ENCODE measurements at places on chromosomes 16 and 17.
A peak's percentile ranks its signal among the peaks of the same experiment; 100 is the strongest.

GRCh38 chr17:79788989-79789942, 7.6 kb downstream of the CBX8 start:
- no peak for DNase-seq

- no peak for DNase-seq
Measured at GRCh38 chr17:68612209-68612922, 11.2 kb upstream of the FAM20A start.

- peak; percentile 31 for DNase-seq
Measured at GRCh38 chr16:85616607-85617321, 3.6 kb downstream of the GSE1 start.

DNA sequence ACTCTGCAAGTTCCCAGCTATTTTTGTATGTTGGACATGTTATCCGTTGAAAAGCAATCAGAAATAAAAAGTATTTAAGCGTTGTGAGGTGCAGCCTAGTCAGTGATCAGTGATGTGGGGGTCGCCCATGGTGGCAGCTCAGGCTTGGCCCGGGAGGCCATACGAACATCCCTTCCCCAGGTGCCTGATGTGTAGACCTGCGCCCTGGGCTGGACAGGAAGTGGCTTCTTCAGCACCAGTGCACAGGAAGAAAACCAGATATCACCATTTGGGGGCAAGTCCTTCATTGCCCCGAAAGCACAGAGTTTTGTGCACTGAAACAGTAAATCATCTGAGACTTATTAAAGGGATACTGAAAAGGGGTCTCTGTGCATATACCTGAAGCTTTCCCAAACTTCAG, 98.9 kb downstream of the SOCS1 start:
- no peak for DNase-seq

GRCh38 chr16:50767197-50767596, 25.3 kb downstream of the CYLD start:
- no peak for DNase-seq

- no peak for DNase-seq
Measured at GRCh38 chr16:89051521-89052166, 42.0 kb upstream of the ACSF3 start.

GRCh38 chr16:64162613-64163375, 959.1 kb downstream of the CDH11 start:
- no peak for DNase-seq

- no peak for DNase-seq
Measured at GRCh38 chr17:71327376-71328059, 793.3 kb upstream of the SOX9 start.

DNA sequence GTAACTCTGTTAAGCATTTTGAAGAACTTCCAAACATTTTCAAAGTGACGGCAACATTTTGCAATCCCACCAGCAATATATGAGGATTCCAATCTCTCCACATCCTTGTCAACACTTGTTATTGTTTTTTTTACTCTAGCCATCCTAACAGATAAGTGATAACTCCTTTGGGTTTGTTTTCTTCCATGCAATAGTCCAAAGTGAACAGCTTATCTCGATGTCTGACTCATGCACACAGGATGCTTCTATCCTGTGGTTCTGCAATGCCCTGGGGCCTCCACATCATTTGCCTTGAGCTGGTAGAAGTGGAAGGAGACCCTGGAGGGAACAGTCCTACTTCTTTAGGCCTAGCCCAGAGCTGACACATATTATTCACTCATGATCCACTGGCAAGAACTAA, 13.0 kb downstream of the TLE7 start:
- DNase-seq: no peak
